ENCODE measurements at places on chromosomes 13 and 19.

- DNase-seq, result no peak
Measured at GRCh38 chr13:32086791-32087441, 55.3 kb downstream of the FRY start.

GRCh38 chr13:22077205-22077683 lies 406.4 kb downstream of the FGF9 start:
- DNase-seq, result no peak

DNA sequence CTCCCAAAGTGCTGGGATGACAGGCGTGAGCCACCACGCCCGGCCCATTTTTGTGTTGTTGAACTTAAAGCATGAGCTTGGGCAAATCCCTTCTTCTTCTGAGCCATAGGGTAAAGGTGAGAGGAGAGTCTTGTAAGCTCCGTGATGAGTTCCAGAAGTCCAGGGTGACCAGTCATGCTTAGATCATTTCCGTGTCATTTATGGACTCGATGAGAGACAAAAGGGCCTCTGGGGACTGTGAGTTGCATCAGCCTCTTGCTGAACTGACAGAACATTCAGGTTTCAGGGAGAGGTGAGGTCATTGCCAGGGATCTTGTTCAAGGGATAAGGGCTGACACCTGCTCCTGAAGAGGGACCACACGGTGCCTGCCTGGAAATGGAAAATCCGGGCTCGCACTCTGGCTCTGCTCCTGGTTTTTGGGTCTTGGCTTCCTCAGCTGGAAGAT lies 53.6 kb downstream of the GADD45B start:
- DNase-seq, result no peak

DNA sequence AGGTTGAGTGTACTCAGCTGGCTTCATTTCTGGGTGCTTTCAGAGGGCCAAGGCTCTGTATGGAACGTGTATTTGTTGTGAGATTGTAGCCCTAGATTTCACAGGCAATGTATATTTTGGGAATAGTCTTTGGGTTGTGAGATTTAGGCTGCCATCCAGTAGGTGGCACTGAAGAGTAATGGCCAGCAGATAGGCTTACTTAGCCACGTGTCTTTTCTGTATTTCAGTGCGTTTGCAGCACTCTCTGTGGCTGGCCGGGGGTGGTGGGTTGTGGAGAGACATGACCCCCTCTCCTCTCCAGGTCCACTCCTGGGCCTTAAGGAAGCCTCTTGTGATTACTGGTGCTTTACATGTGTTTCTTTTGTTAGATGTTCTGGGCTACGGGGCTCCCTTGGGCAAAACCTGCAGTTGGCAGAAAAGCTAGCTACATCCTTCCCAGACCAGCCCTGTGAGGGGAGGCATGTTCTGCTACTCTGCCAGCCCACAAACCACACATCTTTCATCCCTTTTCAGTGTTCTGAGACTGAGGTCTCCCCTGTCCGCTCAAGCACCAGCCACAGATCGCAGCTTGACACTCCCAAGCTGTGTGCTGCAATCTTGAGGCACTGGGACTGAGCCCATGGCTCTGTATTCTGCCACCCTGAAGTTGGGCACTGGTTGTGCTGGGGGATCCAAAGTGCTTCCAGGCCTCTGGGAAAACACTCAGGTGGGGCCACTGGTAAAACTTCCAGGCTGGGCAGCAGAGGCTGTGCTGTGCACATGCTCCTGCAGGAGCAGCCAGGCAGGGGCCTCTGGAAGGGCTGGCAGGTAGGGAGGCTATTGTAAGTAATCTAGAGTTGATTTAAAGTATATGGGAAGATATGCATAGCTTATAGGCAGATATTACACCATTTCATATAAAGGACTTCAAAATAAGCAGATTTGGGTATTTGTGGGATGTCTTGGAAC lies 1096.8 kb upstream of the PCDH20 start:
- no peak for DNase-seq

DNA sequence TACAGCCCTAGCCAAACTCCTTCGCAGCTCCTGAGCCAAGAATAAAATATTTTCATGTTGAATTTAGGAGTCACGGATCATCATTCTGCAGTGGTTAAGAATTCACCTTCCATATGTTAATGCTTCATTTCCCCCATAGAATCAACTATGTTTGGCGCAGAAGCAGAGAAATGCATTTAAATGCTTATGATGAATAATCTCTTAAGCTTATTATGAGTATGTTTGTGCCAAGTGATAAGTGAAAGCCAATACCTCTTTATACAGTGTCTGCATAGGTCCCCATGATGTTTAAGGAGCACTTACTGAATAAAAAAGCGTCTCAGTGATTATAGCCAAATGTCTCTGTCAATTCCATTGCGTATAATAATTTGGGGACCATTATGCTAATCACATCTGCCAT lies 32.7 kb upstream of the POMP start:
- no peak for DNase-seq

DNA sequence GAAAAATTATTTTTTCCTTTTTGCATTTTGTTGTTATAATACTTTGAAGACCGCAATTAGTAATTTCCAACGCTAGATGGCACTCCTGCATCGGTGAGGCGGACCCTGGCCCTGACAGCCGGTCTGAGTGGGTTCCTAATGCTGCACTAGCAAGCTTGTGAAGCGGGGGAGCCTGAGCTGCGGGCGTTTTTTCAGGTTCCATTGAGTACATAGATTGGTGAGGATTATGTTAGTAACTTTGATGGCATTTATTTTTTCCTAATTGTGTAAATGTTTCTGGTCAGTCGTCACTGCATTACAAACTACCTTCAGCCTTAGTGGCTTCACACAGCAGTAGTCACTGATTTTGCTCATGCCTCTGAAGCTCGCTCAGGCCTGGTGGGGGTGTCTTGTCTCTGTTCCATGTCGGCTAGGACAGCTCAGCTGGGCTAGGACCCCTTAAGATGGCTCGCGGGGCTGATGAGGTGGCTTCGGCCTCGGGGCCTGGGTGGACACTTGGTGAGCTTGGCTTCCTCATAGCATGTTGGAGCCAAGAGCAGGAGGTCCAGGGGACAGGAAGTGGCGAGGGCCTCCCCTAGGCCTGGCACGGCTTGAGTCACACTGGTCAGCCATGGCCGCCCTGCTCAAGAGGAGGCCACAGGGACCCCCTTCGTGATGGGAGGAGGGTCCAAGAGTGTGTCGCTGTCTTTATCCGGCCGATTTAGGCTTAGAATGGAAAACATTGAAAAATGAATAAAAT lies 25.0 kb downstream of the ERCC5 start:
- peak; percentile 72 for DNase-seq

DNA sequence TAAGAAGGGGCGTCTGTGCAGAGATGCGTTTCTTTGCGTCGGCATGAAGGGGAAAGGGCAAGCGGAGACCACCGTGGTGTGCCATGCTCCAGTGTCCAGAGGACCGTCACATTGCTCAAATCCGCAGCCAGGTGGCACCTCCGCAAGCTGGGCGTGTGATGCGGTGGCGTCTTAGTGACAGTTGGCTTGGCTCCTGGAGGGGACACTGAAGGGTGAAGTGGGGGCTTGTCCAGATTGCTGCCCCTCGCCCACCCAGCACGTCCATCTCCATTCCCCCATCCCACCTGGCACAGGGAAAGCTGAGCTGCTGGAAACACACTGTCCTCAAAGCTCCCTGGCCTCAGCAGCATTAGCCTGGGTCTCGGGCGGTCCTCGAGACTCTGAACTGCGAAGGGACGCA lies 135.3 kb downstream of the SOX1 start:
- DNase-seq, result no peak

GRCh38 chr19:41844601-41845000 lies at the start of gene LYPD4:
LYPD4 (minus strand) TSS chr19:41844683; CDS start chr19:41839285, 5,398 bp downstream.
- no peak for DNase-seq

DNA sequence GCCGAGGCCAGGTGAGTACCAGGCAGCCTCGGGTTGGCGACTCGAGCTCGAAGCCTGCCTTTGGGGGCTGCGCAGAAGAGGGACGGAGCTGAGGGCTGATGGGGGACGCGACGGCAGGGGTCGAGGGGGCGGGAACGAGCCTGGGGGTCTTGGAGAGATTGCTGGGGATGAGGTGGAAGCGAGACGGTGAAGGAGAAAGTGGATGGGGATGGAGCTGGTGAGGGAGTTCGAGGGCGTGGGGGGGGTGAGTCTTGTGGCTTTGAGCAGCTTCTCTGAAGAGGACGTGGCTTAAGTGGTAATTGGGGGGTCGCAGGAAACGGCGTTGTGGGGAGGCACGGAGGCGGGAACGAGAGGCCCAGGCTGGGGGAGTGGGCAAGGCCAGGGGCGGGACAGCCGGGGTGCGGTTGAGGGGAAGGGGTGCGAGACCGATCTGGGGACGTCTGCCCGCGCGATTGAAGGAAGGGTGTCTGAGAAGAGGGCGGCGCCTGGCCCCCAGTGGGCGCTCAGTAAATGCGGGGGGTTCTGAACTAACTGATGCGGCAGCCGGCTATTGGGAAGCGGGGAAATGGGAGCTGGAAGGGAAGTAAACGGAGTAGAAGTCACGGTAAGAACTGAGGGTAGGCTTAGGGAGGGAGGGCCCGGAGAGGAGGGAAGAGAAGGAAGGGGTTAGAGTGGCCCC lies 426 bp downstream of the MYO9B start:
- DNase-seq, result peak; percentile 77

DNA sequence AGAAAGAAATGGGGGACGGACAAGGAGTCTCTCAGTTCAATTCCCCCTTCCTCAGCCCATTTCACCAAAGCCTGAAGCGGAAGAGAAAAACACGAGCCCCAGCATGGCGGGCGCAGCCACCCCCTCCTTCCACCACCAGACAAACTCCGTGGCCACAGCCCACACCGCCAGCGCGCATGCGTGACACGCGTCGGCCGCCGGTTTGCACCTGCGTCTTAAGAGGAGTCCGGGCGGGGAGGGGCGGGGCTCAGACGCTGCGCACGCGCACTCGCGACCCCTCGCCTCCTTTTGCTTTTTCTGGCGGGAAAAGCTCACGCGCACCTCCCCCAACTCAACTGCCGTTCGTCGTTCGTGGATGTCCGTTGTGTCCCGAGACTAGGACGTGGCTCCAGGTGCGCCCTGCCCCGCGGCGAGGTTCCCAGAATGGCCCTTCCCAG lies at the start of gene KASH5:
TSS of gene KASH5 (plus strand) at position 314 of the 437 bp plus-strand sequence. CDS start 2,635 bp downstream, outside the sequence.
- peak; percentile 93 for DNase-seq

- no peak for DNase-seq
Measured at GRCh38 chr13:70816853-70817252, 708.6 kb upstream of the KLHL1 start.

DNA sequence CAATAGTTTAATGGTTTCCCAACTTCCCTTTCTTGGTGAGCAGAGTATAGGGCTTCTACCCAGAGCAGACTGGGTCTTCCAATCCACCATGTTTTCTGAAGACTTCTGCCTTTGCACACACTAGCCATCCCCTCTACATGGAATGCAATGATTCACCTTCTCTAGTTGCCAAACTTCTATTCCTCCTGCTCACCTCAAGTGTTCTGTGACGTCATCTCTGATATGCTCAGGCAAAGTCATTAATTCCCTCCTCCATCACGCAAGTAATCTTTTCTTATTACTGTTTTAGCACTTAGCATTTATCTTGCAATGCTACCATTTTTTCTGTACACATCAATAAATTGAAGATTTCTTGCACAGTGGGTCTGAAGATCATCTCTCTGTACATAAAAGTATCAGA lies 174.2 kb downstream of the RBM26 start:
- DNase-seq, result no peak

- DNase-seq, result peak; percentile 55
Measured at GRCh38 chr13:49499889-49500660, 4.3 kb downstream of the PHF11 start.

- DNase-seq, result no peak
Measured at GRCh38 chr13:113936166-113936965, 37.5 kb downstream of the C13orf46 start.

GRCh38 chr19:54928299-54928698 lies 19.0 kb downstream of the NLRP7 start:
- no peak for DNase-seq

- DNase-seq, result no peak
Measured at GRCh38 chr19:10361569-10362011, 18.8 kb downstream of the TYK2 start.

- DNase-seq, result peak; percentile 28
Measured at GRCh38 chr13:112179995-112180394, 113.0 kb downstream of the SOX1 start.

- DNase-seq, result no peak
Measured at GRCh38 chr19:45071969-45072790, 4.1 kb downstream of the ZNF296 start.

GRCh38 chr13:62643799-62644524 lies 1228.3 kb upstream of the PCDH20 start:
- no peak for DNase-seq

- no peak for DNase-seq
Measured at GRCh38 chr13:67736646-67737420, 506.7 kb upstream of the PCDH9 start.

DNA sequence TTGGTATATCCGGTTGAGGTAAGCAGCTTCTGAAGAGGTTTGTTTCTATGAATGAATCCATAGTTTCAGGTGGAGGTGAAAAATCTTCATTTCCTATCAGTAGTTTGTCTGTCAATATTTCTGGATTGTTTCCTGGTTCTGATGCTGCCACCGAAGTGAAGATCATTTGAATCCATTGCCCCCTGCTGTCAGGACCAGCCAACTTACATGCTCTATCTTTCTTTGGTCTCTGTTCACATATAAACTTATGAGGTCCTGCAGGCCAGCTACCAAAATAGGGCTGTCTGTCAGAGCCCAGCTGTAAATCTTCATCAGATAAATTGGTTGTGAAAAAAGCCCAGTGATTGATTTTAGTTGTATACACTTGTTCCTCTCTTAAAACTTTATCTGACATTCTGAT lies 15.2 kb upstream of the N4BP2L1 start:
- DNase-seq, result no peak

GRCh38 chr13:113124211-113124970 lies 1.8 kb downstream of the F10 start:
- peak; percentile 34 for DNase-seq

- no peak for DNase-seq
Measured at GRCh38 chr19:13794398-13794756, 866 bp upstream of the ZSWIM4 start.

GRCh38 chr13:112997188-112998130 lies 28.4 kb downstream of the MCF2L start:
- no peak for DNase-seq

- no peak for DNase-seq
Measured at GRCh38 chr13:109897988-109898624, 111.7 kb upstream of the IRS2 start.

GRCh38 chr13:68261105-68261504 lies 1031.0 kb upstream of the PCDH9 start:
- no peak for DNase-seq

- DNase-seq, result no peak
Measured at GRCh38 chr13:110306340-110306959, 507 bp downstream of the COL4A1 start.

GRCh38 chr13:46615888-46616531 lies 63.0 kb downstream of the LRCH1 start:
- no peak for DNase-seq

DNA sequence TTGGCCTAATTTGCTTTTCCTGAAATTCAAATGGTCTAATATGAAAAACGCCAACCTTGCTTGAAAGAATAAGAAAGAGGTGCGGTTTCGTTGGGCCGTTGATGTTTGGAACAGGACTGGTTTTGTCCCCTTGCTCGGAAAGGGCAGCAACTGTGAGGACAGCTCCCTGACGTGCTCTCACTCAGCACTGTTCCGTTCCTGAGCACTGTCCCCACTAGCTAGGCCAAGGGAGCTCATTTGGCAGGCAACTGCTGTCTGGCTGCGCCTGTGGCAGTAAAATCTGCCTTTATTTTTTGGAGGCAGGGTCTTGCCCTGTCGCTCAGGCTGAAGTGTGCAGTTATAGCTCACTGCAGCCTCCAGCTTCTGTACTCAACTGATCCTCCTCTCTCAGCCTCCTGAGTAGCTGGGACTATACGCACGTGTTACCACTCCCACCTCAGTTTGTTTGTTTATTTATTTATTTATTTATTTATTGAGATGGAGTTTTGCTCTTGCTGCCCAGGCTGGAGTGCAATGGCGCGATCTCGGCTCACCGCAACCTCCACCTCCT lies 4.5 kb downstream of the LDLR start:
- no peak for DNase-seq

- no peak for DNase-seq
Measured at GRCh38 chr13:105291987-105292386, 1243.5 kb downstream of the EFNB2 start.

Measured in activated CD8-positive, alpha-beta memory T cell treated with anti-CD3 and anti-CD28 coated beads, Interleukin-2, amount 50 U/mL, for 48 hours (primary cell).